HEK293T (cell line): ENCODE measurements at places on chromosomes 16 and 17.

DNA sequence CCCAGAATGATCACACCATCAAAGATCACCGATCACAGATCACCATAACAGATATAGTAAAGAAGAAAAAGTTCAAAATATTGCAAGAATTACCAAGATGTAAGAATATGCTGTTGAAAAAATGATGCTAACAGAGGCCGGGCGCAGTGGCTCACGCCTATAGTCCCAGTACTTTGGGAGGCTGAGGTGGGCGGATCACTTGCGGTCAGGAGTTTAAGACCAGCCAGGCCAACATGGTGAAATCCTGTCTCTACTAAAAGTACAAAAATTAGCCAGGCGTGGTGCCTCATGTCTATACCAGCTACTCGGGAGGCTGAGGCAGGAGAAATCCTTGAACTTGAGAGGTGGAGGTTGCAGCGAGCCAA is 53.2 kb downstream of the CPPED1 start:
- no peak for DNase-seq

DNA sequence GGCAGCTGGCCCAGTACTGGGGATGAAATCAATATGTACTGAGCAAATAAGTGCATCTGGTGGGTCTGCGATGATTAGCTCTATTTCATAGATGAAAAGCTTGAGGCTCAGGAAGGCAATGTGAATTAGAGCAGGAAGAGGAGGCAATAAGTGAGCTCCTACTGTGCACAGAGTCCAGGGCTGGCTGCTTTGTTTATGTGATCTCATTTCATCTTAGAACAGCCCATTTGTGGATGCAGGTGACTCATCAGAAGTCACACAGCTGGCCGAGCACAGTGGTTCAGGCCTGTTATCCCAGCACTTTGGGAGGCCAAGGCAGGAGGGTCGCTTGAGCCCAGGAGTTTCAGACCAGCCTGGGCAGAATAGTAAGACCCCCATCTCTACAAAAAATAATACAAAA is 7.1 kb downstream of the TMEM114 start:
- no peak for DNase-seq

GRCh38 chr16:49773534-49774475 is 82.1 kb downstream of the ZNF423 start:
- no peak for DNase-seq

GRCh38 chr17:16273499-16273898 is 56.5 kb downstream of the PIGL start:
- DNase-seq = no peak

DNA sequence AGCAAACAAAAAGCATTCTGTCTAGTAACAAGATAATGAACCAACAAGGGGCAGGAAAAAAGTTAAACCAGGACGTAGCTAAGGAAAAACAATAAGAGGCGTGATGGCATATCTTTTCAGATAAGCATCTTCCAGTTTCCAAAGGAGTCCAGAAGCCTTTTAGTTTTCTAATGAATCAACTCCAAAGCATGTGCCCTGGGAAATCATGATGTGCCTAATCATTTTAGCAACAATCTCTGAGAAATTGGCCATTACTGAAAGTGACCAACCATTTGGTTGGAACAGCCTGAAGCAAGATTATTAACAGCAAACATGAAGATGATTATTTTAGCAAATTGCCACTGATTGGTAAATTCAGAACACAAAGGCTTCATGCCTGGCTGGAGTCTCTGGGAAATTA is 440.9 kb upstream of the MAF start:
- DNase-seq = no peak

- DNase-seq = no peak
Observed at GRCh38 chr17:74201250-74201649, 2.2 kb upstream of the RPL38 start.

GRCh38 chr16:49619811-49620157 is 236.1 kb downstream of the ZNF423 start:
- DNase-seq = no peak

DNA sequence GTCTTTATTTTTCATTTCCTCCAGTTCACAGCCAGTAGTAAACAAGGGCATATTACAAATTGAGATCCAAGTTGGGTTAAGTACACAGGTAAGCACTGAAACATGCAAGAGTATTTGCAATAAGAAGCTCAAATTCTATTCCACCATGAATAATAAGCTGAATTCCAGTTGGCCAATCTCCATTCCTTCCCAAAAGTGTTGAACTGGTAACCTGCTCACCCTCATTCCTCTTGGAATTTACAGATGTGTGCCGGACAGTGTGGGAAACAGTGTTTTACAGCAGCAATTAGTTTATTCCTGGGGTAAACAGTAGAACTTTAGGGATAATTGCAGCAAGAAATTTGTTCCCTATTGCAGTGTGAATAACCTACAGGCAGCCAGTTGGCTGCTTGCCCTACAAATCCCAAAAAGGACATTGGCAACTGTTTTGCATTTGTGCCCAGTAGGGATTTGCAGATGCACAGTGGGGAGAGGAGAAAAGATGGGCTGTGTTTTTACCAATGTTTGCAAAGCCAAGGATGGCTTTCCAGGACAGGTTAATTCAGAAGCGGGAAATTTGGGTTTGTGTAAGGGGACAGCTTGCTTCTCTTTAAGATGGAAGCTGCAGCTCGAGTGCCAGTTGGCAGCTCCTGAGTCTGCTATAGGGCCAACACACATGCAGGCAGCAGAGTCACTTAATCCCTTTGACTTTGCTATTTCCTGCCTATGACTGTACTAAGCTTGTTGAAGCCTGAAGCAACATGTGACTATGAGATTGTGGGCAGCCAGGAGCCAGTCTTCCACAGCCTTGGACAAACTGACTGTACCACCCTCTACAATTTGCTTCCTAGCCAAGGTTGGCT is 318.9 kb downstream of the MAP2K6 start:
- DNase-seq = no peak

DNA sequence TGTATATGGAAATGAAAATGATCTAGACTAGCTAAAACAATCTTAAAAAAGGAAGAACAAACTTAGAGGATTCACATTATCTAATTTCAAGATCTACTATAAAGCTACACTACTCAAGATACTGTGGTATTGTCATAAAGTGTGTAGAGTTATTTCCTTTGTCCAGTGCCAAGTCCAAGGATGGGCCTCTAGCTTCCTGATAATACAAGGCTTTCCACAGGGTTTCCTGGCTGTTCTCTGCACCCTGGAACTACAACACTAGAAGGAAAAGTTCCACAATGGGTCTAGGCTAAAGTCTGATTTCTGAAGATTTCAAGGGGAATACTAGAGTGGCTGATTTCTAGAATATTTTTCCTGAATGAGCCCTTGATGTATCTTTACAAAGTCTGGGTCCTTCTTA is 34.2 kb downstream of the TBC1D3B start:
- no peak for DNase-seq

DNA sequence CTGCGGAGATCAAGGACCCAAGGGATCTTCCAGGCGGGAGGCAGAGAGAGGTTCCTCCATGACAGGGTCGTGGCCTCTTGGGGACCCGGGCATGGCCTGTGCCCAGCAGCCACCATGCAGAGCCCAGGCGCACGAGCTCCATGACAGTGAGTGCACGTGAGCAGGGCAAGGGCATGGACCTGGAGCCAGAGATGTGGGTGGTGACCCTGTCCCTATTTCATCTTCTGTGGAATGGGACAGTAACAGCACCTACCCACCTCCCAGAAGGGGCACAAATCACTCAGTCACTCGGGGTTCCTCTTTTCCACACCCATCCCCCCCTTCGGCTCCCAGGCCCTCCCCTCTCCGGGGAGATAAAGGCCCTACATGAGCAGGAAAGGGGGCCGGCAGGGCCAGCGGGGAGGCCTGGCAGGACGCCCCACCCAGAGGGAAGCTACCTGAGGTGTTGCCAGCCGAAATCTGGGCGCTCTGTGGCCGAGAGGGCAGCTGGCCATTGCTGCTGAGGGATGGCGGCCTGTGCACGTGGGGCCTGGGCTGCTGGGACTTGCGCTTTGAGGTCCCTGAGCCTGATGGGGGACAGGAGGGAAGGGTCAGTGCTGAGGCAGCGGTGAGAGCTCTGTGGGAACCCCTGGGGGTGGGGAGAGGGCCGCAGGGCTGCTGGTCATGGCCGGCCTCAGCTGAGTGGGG is 10.4 kb downstream of the UBALD2 start:
- no peak for DNase-seq

GRCh38 chr16:84759061-84759460 is 59.3 kb downstream of the USP10 start:
- DNase-seq = no peak

DNA sequence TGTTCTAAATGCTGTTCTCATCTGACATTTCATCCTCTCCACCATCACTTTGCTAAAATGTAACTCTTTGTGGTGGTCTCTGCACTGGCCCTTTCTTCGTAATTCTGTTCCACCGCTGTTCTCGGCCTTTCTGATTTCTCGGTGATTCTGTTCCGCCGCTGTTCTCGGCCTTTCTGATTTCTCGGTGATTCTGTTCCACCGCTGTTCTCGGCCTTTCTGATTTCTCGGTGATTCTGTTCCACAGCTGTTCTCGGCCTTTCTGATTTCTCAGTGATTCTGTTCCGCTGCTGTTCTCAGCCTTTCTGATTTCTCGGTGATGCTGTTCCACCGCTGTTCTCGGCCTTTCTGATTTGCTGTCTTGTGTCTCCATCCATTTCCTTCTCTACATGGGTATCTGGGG is 12.3 kb downstream of the FOXF1 start:
- no peak for DNase-seq

DNA sequence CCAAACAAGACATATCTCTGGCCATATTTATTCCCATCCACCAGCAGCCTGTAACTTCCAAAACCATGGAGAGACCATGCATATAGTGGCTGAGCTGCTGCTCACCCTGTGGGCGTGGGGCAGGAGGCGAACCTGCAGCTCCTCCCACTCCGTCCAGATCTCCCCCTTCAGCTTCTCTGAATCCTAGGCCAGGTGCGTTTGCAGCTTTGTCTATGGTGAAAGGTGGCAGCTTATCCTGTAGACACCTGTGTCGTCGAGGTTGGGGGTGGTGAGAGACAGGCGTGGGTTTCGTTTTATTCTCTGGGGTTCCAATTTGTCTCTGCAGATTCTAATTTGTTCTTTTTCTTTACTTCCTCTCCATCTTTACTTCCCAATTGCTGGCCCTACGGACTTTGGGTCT is 9.7 kb upstream of the ANKS4B start:
- no peak for DNase-seq

DNA sequence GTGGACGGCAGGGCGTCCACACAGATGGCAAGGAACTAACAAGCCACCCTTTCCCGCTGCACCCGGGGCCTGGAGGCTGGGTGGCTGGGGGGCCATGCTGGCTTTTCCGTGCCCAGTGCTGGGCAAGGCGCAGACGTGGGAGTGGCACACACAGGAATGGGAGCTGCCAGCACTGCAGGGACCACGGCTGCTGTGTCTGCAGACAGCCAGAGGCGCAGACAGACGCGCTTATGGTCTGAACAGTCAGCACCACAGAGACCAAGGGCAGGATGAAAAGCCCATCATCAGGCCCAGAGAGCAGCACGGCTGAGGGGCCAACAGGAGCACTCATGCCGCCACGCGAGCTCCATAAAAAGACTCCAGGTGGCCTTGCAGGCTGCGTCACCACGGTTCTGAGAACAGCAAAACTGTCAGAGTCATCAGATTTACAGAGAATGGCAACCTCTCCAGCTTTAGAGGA is 24.0 kb downstream of the PDIA2 start:
- DNase-seq = peak; percentile 45

- DNase-seq = peak; percentile 58
Observed at GRCh38 chr17:50866950-50867362, 802 bp upstream of the TOB1 start.

GRCh38 chr17:34847938-34848337 is 113.3 kb downstream of the CCT6B start:
- no peak for DNase-seq

GRCh38 chr16:50999181-50999580 is 151.9 kb downstream of the SALL1 start:
- DNase-seq = no peak
